ENCODE measurements at places on chromosomes 16 and 17. TPM values are rescaled to one million over a fixed set of nuclear protein-coding genes. Genes with fewer than 3 reads are reported as not detected.

Gene TBC1D3E
- total RNA-seq = not detected

Gene SLC22A31
- total RNA-seq = 0.65 TPM

Gene TMEM94
- 79.8 TPM for total RNA-seq

DNA sequence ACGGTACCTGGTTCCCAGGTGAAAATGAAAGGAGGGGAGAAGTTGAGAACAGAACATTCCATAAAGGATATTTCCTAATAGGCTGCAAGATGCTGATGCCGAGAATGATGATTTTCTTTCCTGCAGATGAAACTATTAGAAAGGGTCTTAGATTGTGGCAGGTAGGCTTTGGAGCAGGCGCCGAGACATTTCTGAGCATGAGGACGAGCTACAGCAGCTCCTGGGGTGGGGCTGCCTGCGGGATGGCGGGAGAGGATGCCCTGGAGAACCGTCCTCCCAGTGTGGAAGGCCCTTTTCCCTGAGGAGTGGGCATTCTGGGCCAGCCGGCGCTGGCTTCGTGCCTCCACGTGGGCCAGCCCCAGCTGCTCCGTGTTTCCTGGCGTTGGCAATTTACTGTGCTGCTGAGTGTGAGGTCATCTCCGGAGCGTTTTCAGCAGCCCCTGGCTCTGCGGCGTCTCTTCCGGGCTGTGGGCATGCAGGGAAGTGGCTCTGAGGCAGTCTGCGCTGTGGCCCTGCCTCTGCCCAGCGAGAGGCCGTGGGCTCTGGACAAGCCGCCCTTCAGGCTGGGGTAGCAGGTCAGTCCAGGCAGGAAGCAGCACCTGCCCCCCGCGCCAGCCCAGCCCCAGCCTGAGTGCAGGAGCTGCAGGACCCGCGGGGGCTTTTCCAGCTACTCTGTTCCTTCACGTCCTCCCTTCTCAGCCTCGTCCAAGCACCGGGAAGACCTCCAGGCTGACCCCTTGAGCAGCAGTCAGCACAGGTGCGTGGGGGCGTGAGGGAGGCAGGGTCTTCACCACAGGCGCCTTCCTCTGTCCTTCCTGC, 12.2 kb downstream of the ENGASE start:
- ATAC-seq = no peak

DNA sequence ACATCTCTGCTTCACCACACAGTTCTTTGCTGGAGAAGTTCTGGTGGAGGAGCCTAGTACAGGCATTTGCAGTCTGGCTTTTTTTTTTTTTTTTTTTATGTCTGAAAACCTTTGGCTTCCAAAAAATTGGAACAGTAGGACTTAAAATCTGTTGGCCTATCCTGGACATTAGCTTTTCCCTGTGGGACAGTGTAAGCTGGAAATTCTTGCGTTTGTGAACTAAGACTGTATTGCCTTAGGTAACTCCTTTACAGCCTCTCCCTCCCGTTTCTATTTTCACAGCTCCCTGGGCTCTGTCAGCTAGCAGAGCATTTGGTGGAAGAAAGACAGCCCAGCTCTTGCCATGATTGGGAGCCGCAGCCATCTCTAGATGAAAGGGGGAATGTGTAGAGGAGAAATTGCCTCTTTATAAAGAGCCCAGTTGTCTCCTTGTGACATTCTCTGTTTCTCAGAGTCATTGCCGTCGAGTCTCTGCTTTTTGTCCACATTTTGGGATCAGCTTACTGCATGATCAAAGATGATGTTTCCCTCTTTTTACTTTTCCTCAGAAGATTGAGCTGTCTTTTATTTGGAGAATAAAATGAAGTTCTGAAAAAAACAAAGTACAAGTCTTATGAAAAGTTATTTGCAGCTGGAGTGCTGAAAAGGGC, 227.5 kb downstream of the SPECC1 start:
- no peak for ATAC-seq

Gene SIRT7
- total RNA-seq = 47.5 TPM

DNA sequence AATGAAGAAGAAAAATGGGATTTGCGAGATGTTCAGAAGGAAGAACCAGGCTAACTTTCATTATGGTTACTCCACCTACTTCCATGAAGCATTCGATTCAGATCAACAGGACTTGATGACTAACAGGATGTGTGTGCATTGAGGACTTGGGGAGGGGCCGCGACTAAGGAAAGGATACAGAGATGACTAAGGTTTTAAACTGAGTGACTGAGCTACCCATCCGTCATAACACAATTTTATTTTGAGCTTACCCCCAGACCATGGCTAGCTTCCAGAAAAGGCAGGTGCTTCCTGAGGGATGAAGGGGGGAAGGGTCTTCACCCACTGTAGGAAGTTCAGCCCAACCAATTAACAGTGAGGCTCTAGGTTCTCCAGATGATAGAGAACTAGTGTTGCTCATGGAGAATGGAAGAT, 2.5 kb upstream of the CDYL2 start:
- peak; percentile 83 for ATAC-seq

GRCh38 chr16:48101069-48101674, 54.6 kb downstream of the ABCC12 start:
- peak; percentile 95 for ATAC-seq

- no peak for ATAC-seq
These were observed 155.6 kb upstream of the PLCG2 start for GRCh38 chr16:81623365-81624102.

DNA sequence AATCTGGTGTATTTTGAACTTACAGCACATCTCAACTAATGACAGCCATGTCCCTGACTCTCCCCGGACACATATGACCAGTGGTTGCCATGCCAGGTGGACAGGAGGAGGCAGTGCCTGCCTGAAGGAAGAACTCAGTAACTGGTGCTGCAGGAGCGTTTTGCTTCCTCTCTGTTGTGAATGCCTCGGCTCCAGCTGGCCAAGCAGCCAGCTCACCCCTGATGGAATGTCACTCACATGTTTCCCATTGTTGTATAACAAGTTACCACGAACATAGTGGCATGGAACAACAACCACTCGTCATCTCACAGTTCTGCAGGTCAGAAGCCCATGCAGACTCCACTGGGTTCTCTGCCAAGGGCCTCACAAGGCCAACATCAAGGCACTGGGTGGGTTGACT, 20.1 kb upstream of the IRF8 start:
- ATAC-seq = no peak

Gene JPH3
- not detected for total RNA-seq

DNA sequence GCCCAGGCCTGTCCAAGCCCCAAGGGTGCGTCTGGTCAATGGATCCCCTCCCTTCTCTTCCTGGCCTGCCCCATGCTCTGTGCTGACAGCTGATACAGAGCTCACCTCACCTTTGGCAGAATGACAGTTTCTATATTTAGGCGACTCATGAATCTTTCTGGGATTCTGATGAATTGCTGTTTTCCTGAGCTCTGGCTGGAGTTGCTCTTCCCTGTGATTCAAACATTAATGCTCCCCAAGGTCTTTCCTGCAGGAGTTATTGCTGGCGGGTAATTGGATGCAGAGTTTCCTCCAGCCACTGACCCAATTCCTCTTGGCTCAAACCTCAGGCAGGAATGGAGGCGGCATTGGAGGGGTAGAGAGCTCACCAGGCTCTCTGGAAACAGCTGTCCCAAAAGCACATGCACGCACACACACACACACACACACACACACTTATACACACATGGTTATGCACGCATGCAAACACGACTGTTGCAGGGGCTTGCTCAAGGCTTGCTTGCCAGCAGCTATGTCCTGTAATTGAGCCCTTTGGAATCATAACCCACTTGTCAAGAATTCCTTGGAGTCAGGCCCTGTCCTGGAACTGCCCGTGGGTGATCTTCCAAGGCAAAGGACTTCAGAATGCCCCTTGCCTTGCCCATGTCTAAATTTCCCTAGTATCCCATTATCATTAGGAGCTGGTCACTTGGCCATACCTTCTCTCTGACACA, 128.8 kb downstream of the ASIC2 start:
- ATAC-seq = no peak

- no peak for ATAC-seq
These were observed 14.2 kb upstream of the KREMEN2 start for GRCh38 chr16:2949705-2950352.

DNA sequence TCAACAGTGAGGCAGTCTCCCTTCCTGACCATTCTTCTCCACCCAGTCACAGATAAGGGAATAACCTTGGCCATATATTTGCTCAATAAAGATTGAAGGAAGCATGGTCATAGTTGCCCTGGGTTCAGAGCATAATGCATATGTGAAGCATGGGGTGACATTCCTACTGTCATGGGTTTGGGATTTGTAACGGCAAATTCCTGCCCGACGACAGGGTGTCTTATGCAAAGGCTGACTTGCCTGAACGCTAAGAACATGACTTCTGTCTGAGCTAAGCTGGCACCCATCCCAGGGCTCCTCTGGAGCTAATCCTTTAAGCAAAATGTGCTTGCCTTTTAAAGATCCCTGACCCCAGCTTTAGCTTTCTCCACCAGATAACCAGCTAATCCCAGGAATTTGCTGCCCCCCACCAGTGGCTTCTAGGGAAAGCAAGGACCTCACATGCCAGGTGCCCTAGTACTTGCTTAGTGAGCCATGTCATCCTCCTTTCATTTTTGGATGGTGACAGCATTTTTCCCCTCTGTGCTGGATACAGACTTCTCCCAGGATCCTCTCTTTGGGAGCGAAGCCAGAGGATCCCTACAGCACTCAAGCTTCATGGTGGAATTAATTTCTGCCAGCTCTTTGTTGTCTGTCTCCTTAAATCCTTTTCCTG, 11.7 kb downstream of the SLC7A6OS start:
- no peak for ATAC-seq

DNA sequence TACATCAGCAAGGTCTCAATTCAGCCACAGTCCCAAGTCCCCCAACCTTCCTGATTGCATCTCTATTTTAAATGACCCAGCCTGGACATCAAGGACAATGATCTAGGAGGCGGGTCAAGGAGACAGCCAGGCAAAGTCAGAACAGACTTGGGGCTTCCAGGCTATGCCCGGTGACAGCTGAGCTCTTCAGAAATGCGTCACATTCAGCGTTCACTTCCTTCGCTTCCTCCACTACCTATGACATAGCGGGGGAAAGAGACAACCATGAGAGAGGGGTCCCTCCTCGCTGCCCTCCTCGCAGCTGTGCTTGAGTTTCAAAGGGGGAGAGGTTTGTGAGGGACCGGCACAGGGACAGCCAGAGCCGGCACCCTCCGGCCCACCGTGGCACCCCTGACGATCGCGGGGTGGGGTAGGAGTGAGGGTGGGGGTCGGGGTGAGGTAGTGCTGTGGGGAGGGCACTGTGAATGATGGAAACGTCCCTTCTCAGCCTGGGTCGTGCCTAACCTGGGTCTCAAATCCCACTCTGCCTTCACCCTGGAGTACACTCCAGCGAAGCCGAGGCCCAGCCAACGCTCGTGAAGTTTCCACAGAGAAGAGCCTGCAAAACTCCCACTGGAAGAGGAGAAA, 12.3 kb upstream of the LGALS3BP start:
- no peak for ATAC-seq

DNA sequence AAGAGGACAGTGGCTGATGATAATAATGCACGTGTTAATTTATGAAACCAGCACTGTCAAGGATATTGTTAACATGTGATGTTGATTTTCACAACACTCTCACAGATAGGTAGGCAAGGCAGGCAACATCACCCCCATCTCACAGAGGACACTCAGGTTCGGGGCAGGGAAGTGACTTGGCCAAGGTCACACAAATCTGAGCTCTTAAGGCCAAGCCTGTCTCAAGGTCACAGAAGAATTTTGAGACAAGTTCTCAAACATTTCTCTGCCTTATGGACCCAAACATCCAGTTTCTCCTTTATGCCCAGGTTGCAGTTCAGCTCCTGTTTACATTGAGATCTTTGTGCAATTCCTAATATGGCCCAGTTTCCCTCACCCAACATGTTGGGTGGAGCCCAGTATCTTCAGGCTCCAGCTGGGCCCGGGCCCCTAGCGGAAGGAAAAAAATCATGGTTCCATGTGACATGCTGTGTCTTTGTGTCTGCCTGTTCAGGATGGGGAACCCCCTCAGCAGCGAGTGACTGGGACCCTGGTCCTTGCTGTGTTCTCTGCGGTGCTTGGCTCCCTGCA, 1.3 kb downstream of the SLC2A4 start:
- no peak for ATAC-seq

DNA sequence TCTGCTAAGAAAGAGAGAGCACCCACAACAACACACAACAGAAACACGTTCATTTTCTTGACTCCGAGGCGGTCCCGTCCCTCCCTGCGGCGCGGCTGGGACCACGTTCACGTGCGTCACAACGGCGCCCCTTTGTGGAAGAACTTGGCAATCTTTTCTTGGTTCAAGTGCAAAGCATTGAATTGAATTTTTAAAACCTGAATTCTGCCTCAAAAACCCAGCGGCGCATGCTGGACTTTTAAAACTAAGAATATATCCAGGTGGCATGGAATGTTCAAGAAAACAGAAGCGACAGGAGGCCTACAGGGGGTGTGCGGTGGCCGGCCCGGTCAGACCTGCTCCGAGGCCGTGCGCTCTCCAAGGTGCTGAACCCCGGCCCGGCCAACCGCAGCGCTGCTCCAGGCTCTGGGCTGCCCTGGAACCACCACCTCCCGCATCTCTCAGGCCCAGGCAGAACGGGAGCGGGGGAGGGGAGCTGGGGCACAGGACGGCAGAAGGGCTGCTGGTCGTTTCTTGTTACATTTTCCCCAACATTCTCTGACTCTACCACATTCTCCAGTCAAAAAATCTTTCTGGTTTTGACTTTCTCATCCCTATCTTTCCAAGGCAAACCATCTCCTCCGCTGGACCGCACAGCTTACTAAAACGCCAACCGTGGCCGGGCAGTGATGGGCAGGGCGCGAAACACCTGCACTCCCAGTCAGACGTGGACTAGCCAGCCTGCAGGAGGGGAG, 3.4 kb upstream of the HEXD start:
- ATAC-seq = peak; percentile 42

GRCh38 chr16:88353691-88354090, 29.1 kb upstream of the ZNF469 start:
- ATAC-seq = no peak

GRCh38 chr17:34178092-34178491, 77.0 kb upstream of the CCL2 start:
- ATAC-seq = no peak

DNA sequence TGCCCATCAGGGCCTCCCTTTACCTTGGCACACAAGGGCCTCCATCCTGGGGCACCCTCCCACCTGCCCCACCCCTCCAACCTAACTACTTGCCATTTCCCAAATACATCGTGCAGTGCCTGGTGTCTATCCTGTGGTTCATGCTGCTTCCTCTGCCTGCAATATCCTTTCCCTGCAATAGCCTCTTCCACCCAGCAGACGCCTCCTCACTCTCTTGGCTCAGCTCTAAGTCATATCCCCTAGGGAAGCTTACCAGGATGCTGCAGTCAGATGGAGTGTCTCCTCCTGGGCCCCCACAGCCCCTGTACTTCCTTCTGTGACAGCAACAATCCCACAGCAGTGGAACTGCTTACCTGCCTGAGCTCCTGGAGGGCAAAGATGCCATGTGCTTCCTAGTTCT, 36.7 kb downstream of the CCDC182 start:
- no peak for ATAC-seq

GRCh38 chr17:19533718-19534561, at the start of gene SLC47A1:
Gene SLC47A1, plus strand, starts transcription at chr17:19533854. Its CDS starts 86 bp downstream, at chr17:19533940.
- peak; percentile 69 for ATAC-seq

Measured in activated T-helper 17 cell treated with anti-CD3 and anti-CD28 coated beads, Interleukin-2, amount 50 U/mL, for 72 hours (primary cell).